Stimulated activated CD8-positive, alpha-beta memory T cell treated with anti-CD3 and anti-CD28 coated beads, Interleukin-4, amount 100 ng/mL, for 24 hours (primary cell): ENCODE measurements at places on chromosomes 2 and 18.

GRCh38 chr18:34807106-34807796 lies 97.2 kb downstream of the DTNA start:
- no peak for DNase-seq

GRCh38 chr2:100616841-100617390 lies 54.1 kb downstream of the PDCL3 start:
- DNase-seq, result no peak

GRCh38 chr2:127810156-127810618 lies 784 bp downstream of the WDR33 start:
- DNase-seq, result no peak

DNA sequence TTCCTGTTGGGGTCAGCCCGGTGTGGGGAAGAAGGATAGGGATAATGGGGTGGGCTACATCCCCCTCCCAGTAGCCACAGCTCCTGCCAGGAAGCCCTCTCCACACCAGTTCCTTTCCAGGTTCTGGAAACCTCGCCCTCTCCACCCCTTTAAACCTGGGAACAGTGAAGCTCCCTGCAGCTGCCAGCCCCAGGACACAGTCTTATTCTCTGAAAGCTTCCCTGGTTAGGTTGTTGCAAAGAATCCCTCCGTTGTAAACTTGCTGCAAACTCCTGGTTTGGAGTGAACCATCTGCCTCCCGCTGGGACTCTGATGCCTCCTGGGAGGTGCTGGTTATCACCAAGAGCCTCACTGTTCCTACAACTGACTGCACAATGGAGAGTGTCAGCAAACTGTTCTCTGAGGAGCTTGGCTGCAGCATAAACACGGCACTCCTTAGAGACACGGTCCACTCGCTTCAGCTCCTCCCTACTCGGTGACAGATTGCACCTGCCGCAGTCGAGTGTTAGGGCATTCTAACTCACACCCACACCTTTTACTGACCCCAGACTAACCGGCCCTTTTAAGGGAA lies 261.8 kb upstream of the RAB6C start:
- no peak for DNase-seq

- no peak for DNase-seq
Measured at GRCh38 chr2:132439703-132440398, 23.2 kb downstream of the GPR39 start.

DNA sequence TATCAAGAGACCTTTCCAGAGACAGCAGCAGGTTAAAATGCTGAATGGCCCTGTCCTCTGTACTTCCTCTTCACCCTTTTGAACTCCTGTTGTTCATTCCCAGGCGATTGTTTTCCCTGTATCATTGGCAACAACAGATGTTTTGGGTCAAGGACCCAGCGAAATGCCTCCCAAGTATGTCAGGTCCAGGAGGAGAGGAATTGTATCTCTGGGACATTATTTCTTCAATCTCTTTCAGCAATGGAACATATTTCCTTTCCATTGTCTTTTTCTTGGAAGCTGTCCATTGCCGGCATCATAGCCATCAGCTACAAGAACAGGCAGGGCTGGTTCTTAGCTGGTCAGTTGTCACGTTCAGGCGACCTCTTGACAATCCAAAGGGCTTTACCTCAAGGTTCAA lies 76.2 kb downstream of the NRP2 start:
- no peak for DNase-seq

DNA sequence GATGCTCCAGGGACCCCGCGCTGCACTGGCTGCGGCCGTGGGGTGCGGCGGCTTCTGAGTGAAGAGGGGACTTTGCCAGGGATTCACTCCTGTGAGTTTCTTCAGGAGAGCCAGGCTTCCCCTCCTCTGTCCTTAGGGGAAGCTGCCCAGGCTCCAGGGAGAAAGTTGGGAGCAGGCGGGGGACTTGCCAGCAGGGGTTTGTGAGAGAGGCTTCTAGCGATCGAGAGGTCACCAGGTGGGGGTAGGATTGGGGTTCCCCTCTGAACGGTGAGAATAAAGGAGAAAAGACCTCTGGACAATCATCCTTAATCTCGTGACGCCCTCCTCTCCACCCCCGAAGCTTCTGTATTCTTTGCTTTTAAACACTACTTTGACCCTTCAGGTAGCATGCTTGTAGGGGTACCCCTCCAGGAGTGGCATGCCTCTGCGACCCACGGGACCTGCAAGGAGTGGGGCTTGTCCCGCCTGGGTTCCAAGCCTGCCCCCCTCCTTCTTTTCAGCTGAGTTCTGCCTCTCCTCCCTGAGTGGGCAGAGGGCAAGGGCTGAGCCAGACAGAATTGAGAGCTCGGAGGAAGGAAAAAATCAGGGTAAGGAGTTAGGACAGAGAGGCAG lies 601 bp downstream of the PROKR1 start:
- DNase-seq, result no peak

GRCh38 chr2:32135409-32135808 lies 30.3 kb upstream of the SLC30A6 start:
- DNase-seq, result no peak

DNA sequence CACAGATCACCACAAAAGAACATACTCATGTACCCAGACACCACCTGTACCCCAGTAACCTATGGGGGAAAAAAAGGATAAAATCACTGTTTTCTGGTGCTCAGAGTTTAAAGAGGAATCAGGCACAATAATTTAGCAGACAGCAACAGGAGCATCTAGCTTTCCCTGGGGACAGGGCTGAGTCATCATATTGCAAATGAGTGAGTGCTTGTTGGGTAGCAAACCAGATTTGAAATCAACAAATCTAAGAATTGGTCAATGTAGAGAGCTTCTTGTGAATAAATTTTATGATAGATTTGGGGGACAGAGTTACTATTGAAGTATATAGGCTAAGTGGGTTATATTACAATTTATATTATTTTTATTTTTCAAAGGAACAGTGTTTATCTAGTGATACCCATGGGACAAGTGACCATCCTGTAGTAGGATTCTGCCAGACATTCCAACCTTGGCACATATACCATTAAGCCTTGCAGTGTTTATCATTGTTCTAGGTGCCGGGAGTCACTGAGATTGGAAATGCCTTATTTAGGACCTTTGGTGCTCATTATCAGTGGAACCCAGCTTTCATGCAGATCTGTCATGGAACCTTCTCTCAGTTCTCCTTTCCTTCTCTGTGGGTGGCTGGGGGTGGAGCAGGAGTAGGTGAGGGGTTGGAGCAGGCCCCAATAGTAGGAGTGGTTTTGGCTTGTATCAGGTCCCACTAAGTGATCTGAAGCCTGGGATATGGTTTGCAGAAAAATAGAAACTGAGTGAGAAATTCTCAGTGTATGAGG lies 117.2 kb downstream of the CERS6 start:
- no peak for DNase-seq

DNA sequence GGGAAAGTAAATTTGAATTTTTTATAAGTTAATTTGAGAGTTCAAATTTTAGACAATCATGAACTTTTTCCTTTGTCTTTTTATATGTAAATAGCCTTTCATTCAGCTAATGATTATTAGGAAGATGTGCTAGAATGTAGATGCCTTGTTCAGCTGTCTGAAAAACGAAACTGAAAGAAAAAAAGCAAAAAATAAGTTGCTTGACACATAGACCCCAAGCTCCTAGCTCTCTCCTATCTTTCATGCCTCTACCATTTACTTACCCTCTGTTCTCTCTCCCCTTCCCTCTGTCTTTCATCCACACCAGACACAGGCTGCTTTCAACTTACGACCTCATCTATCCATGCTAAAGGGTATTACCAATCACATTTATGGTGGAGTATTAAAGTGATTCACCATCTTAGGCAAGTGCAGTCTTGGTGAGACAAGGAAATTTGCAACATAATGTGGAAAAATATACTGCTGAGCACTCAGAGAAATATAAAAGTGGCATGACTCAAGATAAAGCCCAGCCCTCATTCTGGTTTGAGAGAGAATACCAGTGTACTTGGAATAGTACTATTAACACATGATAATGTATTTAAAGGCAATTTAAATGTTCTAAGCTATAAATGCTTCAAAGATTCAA lies 425.6 kb downstream of the SUCLG1 start:
- no peak for DNase-seq

DNA sequence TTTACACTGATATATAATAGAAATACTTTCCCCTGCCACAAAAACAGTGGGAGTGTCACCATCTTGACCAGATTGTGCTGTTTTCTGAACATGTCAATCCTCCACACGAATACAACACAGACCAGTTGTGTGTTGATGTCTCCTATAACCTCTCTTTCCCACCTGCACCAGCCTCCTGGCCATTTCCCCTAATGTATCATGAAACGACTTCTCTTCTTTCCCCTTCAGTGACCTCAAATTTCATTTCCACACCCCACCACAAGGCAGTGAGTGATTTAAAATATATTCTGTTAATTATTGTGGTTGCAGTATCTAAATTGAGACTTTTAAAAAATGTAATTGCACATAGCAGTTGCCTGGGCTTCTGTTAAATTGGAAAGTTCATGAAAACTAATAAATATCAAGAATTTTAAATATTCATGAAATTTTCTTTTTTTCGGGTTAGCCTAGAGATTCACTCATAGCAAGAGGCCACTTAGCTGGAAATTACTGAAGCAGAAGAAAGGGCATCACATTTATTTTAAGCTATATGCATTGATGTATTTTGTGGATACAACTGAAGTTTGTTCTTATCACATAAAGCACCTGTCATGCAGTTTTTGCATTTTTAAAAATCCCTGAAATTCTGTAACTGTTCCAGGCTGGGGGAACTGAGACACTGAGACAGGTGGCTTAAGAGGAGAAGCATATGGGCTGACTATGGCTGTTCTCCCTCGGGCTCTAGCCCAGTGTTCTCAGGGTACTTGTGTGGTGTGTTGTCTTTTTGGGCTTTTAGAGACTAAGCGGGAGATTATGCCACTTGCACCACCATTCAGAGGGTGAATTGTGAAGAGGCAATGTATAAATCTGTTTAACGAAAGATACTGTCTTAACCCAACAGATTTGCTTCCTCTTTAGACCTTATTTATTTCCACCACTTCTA lies 15.9 kb downstream of the FAM171B start:
- DNase-seq, result no peak

DNA sequence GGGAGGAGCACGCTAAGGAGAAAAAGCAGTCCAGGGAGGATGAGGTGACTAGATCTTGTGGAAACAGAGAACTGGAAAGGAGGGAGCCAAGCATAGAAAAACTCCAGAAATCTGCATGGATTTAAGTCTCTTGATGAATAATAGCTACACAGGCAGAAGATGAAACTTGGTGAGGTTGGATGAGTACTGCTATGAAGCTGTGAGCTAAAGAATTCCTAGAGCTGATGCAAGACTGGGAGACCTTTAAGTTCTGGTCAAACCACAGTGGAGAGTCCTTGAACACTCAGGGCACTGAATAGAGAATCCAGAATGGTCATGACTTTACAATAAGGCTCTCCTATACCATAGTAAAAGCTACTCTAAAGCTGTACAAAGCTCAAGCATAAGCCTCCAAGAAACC lies 18.4 kb upstream of the PIEZO2 start:
- DNase-seq, result no peak

- no peak for DNase-seq
Measured at GRCh38 chr2:39368846-39369245, 68.2 kb downstream of the MAP4K3 start.

GRCh38 chr2:133959066-133959465 lies 294.8 kb upstream of the MGAT5 start:
- no peak for DNase-seq

- no peak for DNase-seq
Measured at GRCh38 chr2:45275242-45275805, 266.1 kb upstream of the SIX2 start.

- DNase-seq, result no peak
Measured at GRCh38 chr18:6810191-6810590, 80.7 kb downstream of the ARHGAP28 start.

DNA sequence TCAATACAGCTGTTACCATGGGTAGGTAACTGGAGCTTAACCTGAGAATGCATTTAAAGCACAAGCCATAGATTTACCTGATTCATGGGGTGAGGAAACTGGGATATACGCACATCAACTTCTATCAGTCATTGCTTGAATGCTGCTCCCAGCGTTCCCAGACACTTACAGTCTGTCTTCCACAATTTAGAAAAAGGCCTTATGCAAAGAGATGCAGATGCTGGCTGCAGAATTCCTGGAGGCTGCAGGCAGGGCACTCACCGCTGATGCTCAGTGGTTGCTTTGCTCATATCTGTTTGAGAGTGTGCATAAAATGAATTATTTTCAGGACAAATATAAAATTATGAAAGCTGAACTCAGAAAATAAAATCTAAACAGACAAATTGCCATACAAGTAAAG lies 950.7 kb upstream of the PIK3C3 start:
- no peak for DNase-seq

DNA sequence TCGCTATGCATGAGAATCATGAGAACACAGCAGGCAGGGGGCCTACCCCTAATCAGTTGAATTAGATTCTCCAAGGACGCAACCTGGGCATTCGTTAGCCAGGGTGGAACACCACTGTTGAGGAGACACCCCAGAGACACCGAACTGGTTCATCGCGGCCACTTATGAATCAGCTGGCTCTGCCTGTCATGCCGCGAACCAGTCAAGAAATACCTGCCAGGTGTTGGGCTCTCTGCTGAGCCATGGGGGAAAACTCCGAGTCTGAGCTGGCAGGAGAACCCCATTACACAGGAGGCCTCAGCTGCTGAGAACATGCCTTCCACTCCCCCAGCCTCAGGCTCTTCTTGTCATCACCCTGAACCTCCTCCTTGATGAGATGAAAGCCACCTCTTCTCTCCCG lies 184.3 kb downstream of the SMAD7 start:
- no peak for DNase-seq

DNA sequence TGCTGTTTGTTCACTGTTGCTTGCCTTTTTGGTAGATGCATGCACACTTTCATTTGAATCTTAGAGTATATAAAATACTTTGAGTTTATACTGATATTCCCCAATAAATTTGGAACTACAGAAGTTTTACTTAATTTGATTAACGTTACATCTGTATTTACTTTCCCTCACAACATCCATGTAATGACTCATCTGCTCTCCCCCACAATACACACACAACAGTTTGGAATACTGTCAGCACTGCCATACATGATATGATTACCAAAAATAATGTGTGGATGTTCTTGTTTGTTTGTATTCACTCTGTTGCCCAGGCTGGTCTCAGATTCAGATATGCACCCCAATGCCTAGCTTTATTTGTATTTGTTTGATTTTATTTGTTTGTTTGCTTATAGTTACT lies 144.2 kb downstream of the WDR7 start:
- DNase-seq, result no peak
